ENCODE measurements at places on chromosomes 16 and 17. TPM values are rescaled to one million over a fixed set of nuclear protein-coding genes. Genes with fewer than 3 reads are reported as not detected.

- no peak for DNase-seq
Measured at GRCh38 chr16:19737306-19738038, 19.4 kb downstream of the IQCK start.

Gene PIK3R5
- 2.0 TPM for polyA plus RNA-seq

Gene SHCBP1
- 0.27 TPM for polyA plus RNA-seq

DNA sequence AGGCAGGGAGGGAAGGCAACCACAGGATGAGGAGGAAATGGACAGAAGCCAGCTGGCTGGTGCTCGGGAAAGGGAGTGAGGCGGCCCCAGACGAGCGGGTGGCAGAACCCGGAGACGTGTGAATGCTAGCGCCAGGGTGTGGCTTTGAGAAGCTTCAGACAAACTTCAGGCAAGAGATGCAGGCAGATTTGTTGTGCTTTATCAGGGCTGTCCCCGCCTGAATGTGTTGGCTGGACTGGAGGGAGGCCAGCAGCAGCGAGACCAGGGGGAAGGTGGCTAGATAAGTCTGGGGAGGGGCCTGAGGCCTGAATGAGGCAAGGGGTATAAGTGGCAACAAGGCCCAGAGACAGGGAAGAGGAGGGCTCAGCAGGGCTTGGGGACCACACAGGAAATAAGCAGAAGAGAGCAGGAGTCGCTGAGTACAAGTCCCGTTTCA lies 22.0 kb downstream of the CAMKK1 start:
- DNase-seq = peak; percentile 77

- DNase-seq = no peak
Measured at GRCh38 chr16:4631444-4631843, 6.8 kb downstream of the MGRN1 start.

- DNase-seq = peak; percentile 32
Measured at GRCh38 chr17:67165201-67165600, 79.8 kb downstream of the HELZ start.

Gene CCL4L2
- polyA plus RNA-seq = 0.34 TPM

Gene SLC16A6
- polyA plus RNA-seq = 0.23 TPM

DNA sequence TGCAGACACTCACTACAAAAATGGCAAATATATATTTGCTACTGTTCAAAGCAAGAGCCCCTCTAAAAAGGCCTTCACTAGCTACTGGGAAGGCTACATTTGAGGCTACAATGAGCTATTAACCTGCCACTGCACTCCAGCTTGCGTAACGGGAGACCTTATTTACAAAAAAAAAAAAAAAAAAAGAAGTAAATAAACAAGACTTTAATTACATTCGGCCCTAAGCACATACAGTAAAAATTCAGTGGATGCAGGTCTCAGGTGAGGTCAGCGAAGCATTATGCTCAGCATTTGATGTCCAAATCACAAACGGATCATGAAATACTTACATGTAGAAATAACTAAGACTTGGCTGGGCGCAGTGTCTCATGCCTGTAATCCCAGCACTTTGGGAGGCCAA lies 26.7 kb upstream of the LCMT1 start:
- no peak for DNase-seq

DNA sequence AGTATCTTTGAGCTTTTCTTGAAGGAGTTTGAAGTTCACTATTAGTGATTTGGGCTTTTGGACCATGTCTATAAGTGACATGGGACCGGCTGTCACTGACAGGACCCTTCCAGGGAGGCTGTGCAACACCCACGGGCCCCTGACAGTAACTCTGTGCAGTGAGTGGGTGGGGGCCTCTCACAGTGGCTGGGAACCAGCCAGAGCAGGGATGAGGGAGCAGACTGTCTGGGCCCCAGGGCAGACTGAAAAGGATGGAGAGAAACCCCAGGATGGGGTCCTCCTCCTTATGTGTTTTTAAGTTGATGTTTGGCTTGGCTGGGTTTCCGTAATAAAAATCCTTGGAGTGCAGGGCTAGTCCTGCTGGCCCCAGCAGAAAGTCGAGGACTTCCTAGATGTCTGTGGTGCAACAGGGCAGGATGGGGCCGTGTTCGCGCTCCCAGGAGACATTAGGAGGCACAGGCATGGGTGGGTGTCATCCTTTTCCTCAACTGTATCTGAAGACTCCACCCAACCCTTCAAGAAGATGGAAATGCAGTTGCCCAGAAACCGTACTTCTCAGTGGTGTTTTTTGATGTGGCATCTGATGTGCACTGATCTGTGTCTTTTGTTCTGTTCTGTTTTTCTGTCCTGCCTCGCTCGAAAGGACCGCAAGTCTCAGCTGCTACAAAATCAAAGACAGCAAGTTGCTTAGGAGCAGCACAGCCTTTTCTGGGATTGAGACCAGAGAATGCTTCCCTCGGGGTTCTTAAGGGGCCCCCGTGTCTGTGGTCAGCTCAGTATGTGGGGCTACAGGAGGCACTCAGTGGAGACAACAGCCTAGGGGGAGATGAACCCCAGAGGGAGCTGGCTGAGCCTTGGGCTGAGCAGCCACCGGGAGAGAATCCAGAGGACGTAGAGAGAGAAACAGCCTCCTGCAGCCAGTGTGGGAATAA lies 24.2 kb downstream of the PLD6 start:
- no peak for DNase-seq

GRCh38 chr16:8713635-8714172 lies 39.3 kb downstream of the ABAT start:
- DNase-seq = no peak

- no peak for DNase-seq
Measured at GRCh38 chr17:9361188-9361955, 214.2 kb downstream of the STX8 start.

GRCh38 chr16:66547101-66547989 lies 2.6 kb downstream of the TK2 start:
- no peak for DNase-seq

- DNase-seq = no peak
Measured at GRCh38 chr17:78793968-78794367, 11.9 kb upstream of the CYTH1 start.

DNA sequence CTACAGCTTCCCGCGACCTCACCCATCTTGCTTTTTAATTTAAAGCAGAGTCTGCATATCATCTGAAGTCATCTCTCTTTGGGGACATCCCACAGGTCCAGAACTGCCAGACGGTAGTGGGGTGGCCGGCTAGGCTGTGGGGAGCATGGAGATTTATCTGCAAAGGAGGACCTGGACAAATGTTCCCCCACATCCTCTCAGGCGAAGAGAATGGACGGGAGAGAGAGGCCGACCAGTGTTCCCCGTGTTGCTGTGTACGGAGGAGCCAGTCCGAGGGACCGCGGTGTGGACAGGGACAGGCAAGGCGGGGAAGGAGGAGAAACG lies 665 bp upstream of the MT1M start:
- DNase-seq = no peak

- DNase-seq = peak; percentile 91
Measured at GRCh38 chr16:86563469-86564345, 2.9 kb upstream of the FOXC2 start.

Gene RNF227
- polyA plus RNA-seq = 1.5 TPM

DNA sequence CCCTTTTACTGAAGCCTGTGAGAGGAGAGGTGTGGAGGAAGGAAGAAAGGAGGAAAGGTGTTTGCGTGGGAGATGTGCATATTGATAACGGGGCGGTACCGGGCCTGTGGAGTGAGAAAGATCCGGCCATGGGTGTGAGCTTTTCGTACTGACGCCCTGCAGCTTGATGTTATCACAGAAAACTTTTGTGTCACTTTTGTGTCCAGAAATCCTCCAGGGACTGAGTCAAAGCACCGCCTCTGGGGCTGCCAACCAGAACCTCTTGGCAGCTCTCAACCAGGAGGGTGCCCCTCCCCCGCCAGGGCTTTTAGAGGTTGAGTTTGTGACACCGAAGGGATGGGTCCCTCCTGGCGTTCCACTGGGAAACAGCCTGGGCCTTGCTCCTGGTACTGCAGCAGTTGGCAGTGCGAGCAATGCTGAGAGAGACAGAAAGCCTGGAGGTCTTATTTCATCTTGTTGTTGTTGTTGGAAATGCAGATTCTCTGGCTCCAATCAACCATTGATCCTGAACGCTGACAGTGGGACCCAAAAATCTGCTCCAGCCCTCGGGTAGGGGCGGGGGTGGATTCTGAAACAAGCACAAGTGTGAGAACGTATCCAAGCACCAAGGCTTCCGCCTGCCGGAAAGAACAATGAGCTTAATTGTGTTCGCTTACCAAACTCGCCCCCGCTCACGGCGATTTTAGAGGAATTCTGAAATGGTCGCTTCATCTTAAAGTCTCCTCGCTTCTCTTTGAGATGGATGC lies 65.0 kb downstream of the CRISPLD2 start:
- DNase-seq = peak; percentile 73

Gene RRAD
- polyA plus RNA-seq = 375 TPM

Gene LAT
- polyA plus RNA-seq = 2.0 TPM

DNA sequence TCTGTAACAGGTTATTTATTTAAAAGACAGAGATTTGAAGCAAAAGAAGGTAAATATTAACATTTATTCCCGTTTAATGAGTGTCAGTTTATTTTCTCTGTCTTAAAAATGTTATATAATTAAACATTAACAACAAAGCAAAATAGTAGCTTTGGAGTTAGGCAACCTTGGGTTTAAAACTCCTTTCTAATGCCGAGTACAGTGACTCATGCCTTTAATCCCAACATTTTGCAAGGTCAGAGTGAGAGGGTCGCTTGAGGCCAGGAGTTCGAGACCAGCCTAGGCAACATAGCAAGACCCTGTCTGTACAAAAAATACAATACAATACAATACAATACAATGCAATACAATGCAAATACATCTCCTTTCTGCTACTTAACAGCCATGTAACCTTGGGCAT lies 128.7 kb downstream of the CHD9 start:
- DNase-seq = no peak

DNA sequence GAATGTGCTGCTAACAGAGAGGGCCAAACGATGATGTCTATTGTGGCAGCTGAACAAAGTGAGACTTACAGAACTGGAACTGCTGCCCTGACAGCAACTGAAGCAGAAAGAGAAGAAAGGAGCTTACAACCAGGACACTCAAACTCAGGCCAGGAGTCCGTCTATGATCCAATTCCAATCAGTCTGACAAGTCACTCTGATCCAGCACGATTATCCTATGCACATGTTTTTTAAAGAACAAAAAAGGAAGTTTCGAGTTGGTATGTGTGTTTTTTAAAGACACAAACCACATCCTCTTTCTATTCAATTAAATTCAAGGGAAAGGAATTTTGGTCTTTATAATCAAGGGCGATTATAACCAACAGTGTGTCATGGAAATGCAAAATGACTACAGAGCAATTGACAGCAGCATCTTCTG lies 42.4 kb upstream of the MTMR4 start:
- DNase-seq = no peak

Gene NPIPA2
- 2.1 TPM for polyA plus RNA-seq

DNA sequence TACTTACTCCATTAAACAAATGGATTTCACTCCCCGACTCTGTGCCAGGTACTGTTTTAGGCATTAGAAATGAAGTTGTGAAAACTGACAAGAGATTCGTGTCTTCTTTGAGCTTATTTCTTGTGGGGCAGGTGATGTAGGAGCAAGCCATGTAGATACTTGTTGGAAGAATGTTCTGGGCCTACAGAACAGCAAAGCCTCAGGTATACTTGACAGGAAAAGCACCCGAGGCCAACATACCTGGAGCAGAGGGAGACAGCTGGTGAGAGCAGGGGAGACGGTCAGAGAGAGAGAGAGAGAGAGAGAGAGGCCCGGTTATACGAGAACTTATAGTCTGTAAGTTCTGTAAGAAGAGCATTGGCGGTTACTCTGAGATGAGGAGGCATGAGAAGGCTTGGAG lies 110.8 kb downstream of the FTO start:
- DNase-seq = no peak

GRCh38 chr17:40190197-40191021 lies 13.1 kb downstream of the RAPGEFL1 start:
- no peak for DNase-seq

DNA sequence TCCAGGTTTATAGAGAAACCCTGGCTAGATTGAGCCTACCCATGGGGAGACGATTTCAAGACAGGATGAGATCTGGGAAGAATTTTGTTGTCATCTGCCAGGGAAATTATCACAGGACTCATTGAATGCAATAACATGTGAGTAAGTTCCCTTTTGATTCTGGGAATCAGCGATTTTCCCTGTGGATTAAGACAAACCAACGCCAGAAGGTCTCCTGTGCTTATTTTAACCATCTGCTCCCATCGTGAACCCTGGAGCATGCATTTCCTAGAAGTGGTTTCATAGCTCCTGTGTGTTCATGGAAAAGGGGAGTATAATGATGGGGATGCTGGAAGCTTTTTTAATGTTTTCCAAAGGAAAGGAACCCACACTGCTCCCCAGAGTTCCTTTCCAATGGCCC lies 21.0 kb upstream of the ARHGAP44 start:
- no peak for DNase-seq

GRCh38 chr16:48450367-48450766 lies 65.2 kb upstream of the SIAH1 start:
- no peak for DNase-seq

Gene CEMP1
- 0.27 TPM for polyA plus RNA-seq

Gene PRSS33
- not detected for polyA plus RNA-seq

DNA sequence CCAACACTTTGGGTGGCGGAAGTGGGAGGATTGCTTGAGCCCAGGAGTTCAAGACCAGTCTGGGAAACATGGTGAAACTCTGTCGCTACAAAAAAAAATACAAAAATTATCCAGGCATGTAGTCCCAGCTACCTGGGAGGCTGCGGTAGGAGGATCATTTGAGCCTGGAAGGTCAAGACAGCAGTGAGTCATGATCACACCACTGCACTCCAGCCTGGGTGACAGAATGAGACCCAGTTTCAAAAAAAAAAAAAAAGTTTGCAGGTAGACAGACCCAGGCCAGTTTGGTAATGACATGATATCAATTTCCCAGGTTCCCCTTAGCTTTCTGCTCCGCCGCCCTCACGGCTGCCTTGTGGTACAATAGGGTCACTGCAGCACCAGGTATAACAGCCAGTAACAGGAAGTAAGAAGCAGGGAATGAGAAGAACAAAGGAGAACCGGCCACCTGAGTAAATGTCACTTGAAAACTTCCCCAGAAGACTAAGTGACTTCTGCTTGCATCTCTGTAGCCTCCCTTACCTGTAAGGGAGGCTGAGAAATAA lies 201.2 kb upstream of the HSBP1 start:
- no peak for DNase-seq
